ENCODE measurements at places on chromosomes 11 and 22.

- no peak for DNase-seq
Measured at GRCh38 chr11:123457187-123457770, 27.2 kb downstream of the GRAMD1B start.

DNA sequence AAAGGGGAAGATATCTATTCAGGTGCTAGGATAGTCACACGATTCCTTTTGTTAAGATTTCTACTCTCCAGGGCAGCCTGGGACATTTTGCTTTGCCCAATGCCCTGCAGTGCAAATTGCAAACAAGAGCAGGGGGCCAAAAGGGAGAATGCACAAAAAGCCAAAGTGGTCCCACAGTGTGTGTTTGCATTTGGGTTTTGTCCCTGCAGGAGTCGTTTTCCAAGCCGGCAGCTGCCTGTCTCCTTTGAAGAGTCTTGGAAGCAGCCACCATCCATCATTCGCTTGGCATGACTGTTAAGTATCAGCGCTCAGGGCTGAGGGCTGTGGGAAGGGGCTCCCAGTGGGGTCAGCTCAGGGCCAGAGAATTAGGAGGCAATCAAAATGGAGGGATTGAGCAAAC is 184.7 kb downstream of the MIAT start:
- DNase-seq: no peak

- DNase-seq: no peak
Measured at GRCh38 chr11:37456746-37457145, 858.7 kb upstream of the RAG2 start.

DNA sequence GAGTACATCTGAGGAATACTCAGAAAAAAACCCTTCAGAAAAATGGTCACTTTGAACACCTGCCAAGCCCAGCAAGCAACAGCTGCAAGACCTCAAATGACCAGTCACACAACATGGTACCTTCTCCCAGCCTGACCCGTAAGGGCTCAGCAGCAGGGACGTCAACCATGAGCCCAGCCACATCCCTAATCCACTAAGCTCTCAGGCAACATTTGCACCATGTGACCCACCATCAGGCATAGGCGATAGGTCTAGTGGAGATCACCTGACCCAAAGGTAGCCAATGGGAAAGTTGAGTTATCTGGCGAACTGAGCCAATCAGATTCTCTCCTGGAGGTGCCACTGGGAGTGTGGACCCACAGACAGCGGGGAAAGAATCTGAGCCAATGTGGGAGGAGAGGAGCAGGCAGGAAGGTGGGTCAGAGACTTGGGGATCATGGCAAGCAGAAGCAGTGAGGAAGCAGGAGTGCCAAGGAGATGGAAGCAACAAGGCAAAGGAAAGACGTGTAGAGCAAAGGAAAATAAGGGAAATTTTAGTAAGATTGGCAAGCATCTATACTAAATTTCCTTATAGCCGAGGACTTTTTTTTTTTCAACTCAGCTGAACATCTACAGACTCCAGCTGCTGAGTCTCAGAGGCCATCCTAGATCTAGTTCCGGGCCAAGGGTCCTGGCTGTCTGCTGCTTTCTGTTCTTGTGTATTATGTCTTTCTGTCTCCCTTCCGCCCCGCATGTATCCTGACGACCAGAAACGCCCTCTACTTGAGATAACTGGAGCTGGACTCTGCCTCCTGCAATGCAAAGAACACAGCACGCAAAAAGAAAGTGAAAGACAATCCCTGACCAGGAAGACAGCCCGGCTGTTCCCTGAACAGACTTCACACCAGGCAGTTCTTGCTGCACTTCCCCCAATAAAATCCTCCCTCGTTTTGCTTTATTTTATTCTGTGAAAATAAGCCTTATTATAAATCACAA is 11.0 kb upstream of the PLAAT2 start:
- DNase-seq: no peak

- DNase-seq: no peak
Measured at GRCh38 chr22:40377931-40378330, 7.5 kb downstream of the SGSM3 start.

All from GM13976 (cell line).